Kidney tubule cell (primary cell): ENCODE measurements at places on chromosomes 7 and 10.

- no peak for DNase-seq
Measured at GRCh38 chr10:364267-364775, 229.1 kb downstream of the ZMYND11 start.

- no peak for DNase-seq
Measured at GRCh38 chr10:129761197-129761972, 202.7 kb downstream of the EBF3 start.

DNA sequence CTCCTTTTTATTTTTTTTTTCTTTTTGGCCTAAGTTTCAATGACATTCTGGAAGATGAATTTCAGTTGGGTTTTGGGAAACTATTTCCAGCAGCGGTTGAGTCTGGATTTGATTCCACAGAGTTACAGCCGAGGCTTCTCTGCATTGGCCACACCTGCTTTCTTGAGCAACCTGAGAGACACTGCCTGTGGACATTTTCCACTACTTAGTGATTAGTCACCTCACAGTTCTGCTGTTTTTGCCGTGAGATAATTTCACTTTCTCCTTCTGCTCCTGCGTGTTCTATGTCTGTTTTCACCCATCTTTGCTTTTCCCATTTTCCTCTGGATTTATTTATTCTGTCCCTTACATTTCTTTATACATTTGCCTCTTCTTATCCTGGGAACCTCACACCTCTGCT, 243.0 kb downstream of the BICC1 start:
- peak; percentile 74 for DNase-seq

DNA sequence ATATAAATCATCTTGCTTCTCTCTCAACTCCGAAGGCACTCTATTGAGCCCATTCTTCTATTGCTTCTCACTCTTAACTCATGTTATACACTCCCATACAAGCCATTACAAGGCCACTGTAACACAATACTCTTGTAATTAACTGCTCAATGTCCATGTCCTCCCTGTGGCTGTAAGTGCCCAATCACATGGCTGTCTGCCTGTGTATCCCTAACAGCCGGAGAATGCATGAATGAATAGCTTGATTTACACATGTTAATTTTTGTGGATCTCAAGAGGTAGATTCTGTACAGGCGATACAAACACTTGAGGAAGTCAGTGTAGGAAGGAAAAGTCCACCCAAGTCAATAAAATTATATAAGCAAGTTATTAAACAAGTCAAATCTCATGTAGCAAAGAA, 215.6 kb downstream of the DOCK4 start:
- DNase-seq: no peak

- DNase-seq: no peak
Measured at GRCh38 chr10:28151636-28152035, 151.2 kb downstream of the MPP7 start.

DNA sequence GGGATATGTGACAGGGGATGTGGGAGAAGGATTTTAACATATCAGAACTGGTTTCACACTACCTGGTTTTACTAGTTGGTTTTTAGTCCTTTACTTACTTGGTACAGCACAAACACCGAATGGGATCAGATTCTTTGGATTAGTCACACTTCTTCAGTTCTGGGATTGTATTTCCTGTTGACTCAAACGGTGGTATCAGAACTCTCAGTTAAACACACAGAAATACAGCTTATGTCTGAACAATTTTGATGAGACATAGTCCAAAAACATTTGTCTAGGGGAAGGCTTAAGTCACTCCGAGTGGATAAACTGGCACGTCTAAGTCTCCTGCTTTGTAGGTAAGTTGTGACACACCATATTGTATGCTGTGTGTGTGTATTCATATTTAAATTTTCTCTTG, 480.5 kb downstream of the PHTF2 start:
- peak; percentile 87 for DNase-seq

DNA sequence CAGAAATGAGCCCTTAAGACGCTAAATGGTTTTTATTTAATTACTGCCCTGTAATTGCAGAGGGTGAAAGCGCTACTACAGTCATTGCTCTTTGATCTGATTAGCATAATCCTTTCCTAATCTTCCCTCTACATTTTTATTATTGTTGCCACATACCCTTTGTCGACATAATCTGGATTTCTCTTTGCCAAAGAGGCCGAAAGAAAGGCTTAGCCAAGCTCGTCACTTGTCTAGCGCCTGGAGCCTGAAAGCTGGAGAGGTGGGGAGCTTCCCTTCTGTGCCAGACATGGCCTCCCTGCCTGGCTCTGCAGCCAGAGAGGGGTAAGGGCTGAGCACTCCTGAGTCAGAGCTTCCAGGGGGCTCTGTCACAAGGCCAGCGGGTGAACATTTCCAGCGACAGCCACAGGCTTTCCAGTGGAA, 145.9 kb downstream of the PRKAG2 start:
- DNase-seq: no peak

GRCh38 chr10:79098596-79099015, 29.8 kb downstream of the ZMIZ1 start:
- peak; percentile 41 for DNase-seq

GRCh38 chr7:127582361-127582760, 3.0 kb downstream of the GCC1 start:
- no peak for DNase-seq

DNA sequence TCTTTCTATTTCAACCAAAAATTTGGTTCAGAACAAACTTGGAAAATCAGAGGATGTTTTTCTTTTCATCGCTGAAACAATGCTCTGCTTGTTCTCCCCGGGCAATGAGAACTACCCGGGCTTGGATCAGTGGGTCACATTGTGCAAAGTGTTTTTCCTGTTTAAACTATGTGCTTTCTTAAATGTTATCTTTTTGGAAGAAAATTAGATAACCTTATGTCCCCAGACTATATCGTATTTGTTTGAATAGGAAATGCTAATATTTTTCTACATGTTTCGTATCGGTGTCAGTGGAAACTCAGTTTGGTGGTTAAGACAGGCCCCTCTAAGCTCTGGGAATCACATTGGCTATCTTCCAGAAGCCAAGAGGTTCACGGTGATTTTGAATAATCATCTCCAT, 319.5 kb upstream of the NFE2L3 start:
- DNase-seq: no peak

GRCh38 chr7:497346-497745, 22.3 kb downstream of the PDGFA start:
- no peak for DNase-seq

- no peak for DNase-seq
Measured at GRCh38 chr7:78695826-78696225, 757.6 kb downstream of the MAGI2 start.

GRCh38 chr10:99975942-99976809, 33.6 kb downstream of the DNMBP start:
- no peak for DNase-seq

DNA sequence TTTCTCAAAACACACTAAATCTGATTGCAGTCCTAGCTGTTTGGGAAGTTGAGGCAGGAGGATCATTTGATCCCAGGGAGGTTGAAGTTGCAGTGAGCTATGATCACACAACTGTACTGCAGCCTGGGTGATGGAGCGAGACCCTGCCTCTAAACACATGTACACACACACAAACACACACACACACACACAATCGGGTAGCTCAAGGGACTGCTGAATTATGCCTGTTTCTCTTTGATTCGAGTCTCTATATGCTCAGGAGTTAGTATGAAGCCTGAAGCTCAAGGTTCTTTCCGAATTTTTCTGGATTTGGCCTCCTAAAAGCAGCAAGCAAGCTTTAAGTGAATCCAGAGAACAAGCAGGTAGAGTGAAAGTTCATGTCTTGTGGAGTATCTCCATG, 22.5 kb downstream of the PRTFDC1 start:
- no peak for DNase-seq

DNA sequence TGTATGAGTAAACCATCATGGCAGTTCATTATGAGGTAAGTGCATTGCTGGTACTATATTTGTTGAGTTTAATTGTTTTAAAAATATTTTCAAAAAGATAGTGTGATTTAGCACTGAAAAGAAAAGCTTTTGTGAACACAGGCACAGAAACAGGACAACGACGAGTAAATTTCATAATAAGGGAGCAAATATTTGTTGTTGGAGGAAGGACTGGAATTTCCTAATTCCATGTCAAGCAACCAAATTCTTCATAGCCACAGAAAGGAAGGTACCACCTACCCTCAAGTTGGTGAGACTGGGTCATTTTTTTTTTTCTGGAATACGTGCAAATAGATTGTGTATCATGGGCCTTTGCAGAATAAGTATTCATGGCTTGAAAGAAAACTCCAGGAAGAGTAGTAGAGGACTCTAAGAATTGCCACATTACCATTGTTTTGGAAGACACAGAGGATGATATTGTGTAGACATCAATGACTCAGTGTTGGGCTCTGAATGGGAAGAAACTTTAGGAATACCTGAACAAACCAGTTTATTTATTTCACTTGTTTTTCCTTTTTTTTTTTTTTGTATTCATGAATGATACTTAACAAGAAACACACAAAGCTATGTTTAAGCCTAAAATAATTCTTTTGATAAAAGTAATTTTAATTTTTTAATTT, 7.8 kb downstream of the UBE2D4 start:
- no peak for DNase-seq

GRCh38 chr10:24331457-24331856, 122.5 kb downstream of the KIAA1217 start:
- peak; percentile 83 for DNase-seq

GRCh38 chr7:124187962-124188361, 155.1 kb upstream of the TMEM229A start:
- DNase-seq: no peak

GRCh38 chr10:63324495-63324854, 141.3 kb downstream of the JMJD1C start:
- DNase-seq: no peak

- peak; percentile 81 for DNase-seq
Measured at GRCh38 chr7:79420464-79420863, 33.0 kb downstream of the MAGI2 start.

DNA sequence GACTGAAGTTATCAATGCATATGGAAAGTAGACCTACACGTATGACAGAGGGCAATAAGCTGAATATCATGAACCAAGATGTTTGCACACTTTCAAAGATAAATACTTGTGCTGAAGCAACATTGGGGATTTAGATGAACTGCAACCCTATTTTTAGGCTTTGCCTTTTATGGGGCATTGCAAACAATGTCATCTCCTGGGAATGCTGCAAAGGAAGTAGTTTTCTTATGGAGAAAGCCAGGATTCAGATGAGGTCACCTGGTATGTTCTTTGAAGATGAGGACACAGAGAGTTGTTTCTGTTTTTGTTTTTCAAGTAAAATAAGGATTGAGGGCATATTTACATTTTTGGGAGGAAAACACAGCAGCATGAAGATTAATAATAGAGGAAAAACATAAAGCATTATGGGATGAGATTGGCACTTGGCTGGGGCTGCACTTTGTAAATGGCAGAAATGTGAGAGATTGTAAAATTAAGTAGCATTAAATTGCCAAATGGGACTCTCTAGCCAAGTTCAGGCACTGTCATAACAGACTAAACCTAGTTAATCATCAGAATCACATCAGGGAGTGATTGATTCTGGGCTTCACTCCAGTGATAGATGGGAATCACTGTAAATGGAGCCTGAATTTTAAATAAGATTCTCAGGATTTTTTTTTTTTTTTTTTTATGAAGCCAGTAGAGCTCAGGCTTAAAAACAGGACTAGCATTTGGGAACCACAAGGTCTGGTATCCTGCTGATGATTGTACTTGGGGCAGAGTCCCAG, 63.1 kb downstream of the MALRD1 start:
- DNase-seq: no peak

DNA sequence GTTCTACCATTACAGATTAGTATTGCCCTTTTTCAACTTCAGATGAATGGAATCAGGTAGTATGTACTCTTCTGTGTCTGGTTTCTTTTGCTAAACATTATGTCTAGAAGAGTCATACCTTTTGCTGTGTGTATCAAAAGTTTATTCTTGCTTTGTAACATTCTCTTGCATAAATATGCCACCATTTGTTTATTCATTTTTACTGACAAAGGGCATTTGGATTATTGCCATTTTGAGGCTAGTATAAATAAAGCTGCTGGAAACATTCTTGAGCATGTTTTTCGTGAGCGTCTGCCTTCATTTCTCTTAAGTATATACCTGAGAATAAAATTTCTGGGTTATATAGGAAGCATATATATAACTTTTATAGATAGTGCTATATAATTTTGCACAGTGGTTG, 121.7 kb upstream of the CSTF2T start:
- DNase-seq: no peak

- DNase-seq: no peak
Measured at GRCh38 chr10:77964811-77965210, 38.3 kb upstream of the DLG5 start.

- no peak for DNase-seq
Measured at GRCh38 chr7:1572111-1572822, 2.4 kb upstream of the PSMG3 start.

DNA sequence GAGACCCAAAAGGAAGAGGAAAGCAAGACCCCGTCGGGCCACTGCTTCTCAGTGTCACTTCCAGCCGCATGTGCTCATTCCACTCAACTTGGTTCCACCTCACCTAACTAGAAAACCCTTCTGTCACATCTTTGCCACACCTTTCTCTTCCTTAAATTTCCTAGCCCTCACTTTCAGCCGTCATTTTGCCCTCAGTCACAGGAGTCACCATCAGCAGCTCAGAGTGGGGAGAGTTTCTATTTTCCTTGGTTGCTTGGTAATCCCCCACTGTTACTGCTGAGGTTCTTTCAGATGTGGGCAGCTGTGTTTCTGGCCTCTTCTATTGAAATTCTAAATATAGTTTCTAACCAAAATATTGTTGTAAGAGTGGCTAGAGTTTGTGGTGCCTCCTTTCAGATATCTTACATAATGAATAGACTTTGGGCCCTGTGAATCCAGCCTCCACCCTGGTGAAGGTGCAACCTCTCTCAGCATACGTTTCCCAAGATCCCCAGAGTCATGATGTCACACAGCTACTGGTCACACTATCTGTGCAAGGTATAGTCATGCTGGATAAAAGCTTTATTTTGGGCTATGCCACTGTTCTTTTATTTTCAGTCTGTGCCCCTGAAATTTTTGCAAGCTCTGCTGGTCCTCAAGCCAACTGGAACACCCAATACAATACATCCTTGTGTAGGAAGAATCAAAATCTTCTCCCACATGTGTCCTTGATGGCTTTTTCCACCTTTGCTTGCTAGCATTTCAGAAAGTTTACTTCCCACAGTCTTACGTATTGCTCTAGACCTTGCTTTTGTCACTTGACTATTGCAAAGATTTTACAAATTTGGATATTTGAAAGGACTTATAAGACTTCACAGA, 9.2 kb downstream of the AGBL3 start:
- no peak for DNase-seq

GRCh38 chr7:140917258-140917657, 7.5 kb downstream of the BRAF start:
- DNase-seq: no peak

- DNase-seq: no peak
Measured at GRCh38 chr7:143303733-143304132, 12.2 kb upstream of the CLCN1 start.

GRCh38 chr7:139698844-139699243, 79.0 kb downstream of the HIPK2 start:
- no peak for DNase-seq
